Stimulated activated CD4-positive, alpha-beta T cell treated with anti-CD3 and anti-CD28 coated beads, Interleukin-1b, Interleukin-23, amount 100 ng/mL, for 1 hour (primary cell): ENCODE measurements at places on chromosomes 2 and 18.

GRCh38 chr2:112121682-112122254 is 16.4 kb upstream of the FBLN7 start:
- no peak for DNase-seq

GRCh38 chr18:50674307-50674980 is 114.6 kb downstream of the MAPK4 start:
- DNase-seq, result no peak

DNA sequence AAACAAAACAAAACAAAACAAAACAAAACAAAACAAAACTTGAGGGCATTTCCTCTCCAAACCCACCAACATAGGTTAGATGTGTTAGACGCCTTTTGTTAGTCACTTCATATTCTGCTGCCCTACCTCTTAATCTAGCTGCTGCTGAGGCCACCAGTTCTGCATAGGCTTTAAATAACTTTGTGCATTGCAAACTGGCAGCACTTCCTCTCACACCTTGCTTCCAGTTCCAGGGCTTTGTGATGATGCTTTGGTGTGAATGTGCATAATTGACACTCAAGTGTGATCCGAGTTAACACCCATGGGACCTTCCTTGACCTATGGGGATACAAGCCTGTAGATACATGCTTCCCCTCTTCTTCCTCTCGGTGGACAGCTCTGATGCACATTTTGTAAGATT is 2.3 kb upstream of the SERPINB11 start:
- no peak for DNase-seq

- DNase-seq, result no peak
Observed at GRCh38 chr18:62754026-62754425, 38.7 kb downstream of the PHLPP1 start.

GRCh38 chr18:47254341-47254939 is 3.0 kb upstream of the SKOR2 start:
- DNase-seq, result no peak

GRCh38 chr2:159941729-159942128 is 120.7 kb downstream of the PLA2R1 start:
- no peak for DNase-seq

DNA sequence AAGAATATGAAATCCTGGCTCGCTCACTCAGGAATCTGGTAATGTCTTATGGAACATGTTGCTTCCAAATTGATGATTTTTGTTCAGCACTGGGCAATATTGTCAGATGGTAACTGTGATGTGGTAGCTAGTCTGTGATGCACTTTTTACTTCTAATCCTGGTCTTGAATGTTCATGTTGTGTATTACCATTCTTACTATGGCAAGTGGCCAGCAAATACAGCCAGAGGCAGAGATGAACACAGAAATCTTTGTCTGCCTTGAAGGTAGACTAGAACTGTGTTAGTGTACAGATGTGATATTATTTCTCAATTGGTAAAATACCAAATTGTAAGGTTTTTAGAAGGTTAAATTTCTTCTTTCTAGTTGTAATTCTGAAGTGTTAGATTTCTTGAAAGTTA is 83.3 kb downstream of the UBE2E3 start:
- no peak for DNase-seq

- DNase-seq, result no peak
Observed at GRCh38 chr18:42929857-42930256, 185.6 kb downstream of the RIT2 start.

- DNase-seq, result no peak
Observed at GRCh38 chr2:120221616-120222015, 1.6 kb downstream of the TMEM185B start.

DNA sequence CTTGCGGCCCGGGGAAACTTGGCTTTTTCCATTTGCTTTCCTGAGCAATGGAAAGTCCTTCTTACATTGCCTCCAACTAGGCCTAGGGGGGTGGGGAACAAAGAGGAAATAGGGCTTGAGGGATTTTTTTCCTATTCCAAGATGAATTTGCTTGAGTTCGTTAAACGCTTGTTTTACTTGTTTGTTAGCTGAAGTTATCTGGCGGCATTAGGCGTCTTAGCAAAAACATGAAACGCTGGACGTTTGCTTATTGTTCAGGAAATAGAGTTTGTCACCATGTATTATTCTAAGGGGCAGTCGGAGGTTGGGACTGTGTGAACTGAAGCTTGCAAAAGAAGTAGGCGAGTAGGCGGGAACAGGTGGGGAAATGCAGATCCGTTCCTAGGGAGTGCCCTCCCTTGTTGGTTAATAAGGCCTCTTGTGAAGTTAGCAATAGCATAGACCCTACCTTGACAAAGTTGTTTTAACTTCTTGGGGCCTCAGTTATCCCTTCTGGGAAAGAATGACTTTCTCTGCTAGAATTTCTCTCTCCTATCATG is 1.9 kb downstream of the CABLES1 start:
- DNase-seq, result no peak

DNA sequence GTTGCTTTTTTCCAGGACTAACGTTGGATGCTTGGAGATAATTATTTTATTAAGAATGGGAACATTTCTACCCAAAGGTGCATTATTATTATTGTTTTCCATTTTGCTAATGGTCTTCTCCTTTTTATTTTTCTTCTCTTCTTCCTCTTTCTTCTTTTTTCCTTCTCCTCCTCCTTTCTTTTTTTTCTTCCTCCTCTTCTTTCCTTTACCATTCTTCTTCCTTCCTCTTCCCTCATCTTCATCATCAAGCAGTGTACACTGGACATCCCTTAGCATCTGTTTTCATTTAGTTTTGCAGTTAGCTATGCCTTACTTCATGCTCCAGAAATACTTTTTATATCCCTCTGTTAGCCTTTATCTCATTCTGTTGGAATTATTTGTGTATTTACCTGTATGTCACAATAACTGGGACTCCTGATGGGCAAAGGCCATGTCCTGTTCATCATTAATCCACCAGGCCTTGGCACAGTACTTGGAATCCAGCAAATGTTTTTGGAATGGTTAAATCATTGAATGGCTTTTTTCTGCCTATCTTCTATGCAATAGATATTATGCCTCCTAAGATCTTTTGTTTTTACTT is 162.7 kb downstream of the CAMKMT start:
- no peak for DNase-seq

DNA sequence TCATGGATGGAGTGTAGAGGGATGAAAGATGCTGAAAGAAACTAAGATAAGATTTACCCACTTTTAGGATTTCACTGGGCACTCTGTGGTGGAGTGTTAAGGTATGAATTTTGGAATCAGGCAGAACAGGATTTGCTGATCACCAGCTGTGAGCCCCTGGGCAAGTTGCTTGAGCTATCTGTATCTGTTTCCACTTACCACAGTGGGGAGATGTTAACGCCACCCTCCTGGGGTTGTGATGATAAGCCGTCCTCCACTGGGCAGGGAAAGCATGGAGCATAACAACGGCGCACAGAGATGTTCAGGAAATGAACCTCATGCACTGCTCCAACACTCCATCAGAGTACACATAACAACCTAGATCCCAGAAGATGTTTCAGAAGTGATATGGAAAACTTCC is 160.6 kb downstream of the MTCL1 start:
- DNase-seq, result no peak

GRCh38 chr18:69916412-69916811 is 31.3 kb downstream of the CD226 start:
- DNase-seq, result no peak

DNA sequence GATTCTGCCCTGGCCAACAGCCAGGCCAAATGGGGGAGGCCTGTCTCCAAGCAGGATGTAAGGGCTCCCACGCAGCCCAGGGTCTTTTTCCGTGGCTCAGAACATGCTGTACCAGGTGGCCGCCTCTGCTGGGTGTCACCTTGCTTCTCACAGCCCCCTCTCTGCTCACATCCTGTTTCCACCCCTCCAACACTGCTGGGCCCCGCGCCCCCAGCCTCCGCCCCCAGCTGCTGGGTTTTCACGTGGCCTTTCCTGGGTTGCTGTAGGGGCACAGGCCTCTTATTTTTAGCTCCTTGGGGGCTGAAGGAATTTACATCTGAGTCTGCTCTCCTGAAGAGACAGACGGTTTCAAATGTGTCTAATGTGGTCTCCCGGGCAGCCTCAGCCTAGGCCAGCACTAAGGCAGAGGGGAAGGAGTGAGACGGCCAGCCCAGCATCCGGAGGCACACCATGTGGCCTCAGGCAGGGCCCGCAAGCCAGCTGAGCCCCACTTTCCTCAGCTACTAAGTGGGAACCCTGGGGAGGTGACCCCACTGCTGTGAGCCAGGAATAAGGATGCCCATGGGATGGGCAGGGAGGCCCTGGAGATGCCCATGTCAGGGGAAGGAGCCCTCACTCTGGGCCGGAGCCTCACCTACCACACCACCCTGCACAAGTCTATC is 18.7 kb upstream of the DUSP2 start:
- DNase-seq, result peak; percentile 76

DNA sequence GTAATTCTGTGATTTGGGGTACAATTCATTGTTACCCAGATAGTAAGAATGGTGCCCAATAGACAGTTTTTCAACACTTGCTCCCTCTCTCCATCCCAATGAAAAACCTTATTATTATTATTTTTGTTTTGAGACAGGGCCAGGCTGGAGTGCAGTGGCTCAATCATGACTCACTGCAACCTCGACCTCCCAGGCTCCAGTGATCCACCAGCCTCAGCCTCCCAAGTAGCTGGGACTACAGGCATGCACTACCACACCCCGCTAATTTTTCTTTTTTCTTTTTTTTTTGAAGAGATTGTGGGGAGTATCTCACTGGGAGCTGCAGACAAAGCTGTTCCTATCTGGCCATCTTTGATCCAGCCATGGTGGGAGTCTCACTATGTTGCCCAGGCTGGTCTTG is 7.2 kb downstream of the TGFA start:
- no peak for DNase-seq

DNA sequence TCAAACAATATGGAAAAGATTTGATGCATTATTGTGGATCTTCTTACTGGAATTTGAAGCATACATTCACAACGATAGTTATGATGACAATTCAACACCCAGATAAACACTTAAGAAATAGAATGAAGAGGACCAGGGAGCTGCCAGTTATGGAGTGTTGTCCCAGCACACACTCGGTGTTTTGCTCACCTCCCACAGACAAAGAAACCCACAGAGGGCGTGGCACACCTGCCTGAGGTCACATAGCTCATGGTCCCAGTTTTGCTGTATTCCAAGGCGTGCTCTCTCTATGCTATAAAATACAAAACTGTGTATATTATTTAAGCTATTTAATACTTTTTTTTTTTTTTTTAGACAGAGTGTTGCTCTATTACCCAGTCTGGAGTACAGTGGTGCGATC is 31.1 kb downstream of the EFR3B start:
- no peak for DNase-seq

DNA sequence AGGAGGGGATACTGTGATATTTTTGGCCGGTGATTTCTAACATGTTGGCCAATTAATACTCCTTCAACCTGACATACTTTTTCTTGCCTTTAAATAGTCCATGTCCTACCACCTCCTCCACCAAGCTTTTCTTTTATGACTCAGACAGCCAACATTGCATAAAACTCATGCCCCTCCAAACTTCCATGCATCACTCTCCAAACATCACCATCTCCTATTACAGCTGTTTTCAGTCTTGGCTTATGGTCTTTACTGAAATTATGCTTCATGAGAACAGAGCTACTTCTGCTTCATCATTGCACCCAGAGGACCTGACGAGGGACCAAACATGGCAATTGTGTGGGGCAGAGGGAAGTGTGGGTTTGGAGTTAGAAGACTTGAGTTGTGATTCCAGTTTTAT is 305.4 kb downstream of the LPIN1 start:
- DNase-seq, result no peak

DNA sequence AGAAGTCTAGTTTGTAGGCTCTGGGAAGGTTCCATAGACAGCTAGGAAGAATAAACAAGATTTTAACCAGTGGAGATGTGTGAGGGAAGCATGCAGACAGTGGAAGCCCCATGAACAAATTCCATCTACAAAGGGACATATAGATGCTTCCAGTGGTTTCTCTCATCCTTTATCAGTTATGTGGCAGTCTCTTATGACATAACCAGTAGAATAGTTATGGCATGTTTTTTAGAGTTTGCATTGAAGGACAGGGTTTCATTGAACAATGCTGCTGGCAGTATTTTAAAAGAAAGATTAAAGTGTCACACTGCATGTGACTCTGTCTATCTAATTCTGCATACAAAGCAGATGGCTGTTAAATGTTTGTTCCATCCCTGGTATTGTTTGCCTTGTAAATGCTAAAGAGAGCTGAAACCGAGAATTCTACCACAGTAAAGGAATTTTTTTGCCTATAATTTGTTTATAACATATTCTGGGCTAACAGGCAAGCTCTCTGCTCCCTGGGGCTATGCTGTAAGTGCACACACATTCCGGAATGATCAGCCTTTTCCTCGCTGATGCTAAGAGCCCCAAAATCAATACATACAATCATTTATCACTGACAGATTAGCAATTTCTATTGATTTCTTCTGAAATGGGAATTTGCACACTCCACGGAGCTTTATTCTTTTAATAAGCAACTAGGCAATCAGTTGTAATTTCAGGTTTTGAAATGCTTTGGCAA is 76.8 kb upstream of the PELI1 start:
- no peak for DNase-seq

DNA sequence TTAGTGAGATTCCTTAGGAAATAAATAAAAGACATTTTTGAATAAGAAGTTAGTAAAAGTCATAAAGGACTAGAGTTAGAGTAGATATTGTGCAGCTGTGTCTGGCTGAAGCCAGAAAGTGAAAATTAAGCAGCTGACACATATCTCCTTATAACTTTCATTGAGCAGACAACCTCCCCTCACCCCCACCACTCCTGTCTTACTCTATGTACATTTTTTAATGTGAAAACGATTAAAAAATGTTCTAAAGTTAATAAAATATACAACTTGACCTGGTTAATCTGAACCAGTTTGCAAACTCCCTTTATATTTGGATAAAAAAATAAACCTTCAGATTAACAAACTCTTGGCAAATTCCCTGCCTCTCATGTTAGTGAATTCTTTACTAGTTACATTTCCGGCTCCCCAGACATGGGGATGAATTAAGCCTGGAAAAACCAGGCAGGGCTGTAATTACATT is 462.8 kb downstream of the MEIS1 start:
- no peak for DNase-seq

DNA sequence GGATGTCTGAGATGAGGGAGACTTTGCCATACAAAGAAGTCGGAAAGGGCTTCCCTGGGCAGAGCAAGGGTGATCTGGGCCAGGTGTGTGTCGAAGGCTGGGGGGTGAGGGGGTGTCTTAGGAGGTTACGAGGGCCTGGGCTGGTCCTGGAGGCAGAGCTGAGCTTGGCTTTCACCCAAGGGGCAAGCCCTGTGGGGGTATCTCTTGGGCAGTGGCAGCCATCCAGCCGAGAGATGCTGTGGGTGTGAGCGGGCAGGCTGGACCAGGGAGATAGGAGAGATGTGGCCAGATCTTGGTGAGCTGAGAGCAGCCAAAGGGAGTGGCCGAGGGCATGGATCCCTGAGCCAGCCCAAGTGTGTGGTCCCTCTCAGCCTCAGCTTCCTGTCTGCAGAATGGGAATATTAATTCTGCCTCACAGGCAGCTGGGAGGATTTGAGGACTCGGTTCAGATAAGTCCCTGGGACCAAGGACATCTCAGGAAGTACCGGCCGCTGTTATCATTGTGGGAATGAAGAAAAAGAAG is 33.0 kb downstream of the MAL start:
- no peak for DNase-seq

DNA sequence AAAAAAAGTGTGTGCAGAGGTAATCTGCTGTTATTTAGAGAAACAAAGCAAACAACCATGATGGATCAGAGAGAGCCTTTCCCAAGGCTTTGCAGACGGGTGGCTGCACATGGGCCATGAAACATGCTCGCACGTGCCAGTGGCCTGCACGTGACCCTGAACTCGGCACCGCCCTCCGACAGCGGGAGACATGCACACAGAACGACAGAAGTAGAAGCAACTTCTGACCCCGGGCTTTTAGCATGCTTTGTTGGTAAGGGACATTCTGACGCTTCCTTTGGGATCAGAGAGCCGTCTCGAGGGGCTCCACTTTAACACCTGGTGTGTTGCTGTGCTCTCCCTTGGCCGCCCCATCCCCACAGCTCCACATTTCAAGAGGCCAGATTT is 112.5 kb downstream of the KCNF1 start:
- DNase-seq, result no peak
